Activated T-helper 1 cell treated with anti-CD3 and anti-CD28 coated beads, Interleukin-2, amount 50 U/mL, for 16 hours (primary cell): ENCODE measurements at places on chromosomes 7 and 10.

DNA sequence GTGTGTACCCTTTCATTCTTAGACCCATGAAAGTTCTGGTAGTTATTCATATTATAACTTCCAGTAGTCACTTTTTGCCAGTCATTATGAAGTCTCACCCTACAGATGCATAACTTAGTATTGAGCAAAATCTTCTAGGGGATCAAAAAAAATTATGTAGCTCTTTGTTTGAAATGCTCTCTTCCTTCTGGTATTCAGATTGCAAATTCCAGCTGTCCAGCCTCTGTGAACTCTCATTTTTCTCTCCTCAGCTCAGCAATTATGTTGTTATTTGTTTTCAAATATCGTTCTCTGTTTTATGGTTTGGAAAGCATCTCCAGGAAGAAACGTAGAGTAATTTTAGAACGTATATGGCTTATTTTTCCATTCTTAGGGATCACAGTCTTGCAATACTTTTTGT is 442.5 kb downstream of the SEMA3D start:
- DNase-seq: no peak

DNA sequence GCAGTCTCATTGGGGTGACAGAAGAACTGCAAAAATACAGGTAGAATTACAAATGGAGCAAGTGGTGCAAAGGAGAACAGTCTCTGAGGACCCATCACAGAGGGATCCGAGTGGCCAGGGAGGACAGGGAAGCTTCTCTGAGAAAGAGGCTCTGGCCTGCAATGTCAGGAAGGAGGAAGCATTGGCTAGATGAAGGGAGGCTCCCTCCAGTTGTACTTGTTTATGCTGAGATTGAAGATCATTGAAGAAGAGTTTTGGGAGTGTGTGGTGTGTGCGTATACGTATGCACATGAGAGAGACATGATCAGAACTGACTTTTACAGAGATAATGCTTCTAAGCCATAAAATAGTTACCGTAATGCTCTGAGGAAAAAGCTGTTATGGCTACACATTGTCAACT is 274.7 kb upstream of the FZD8 start:
- DNase-seq: no peak

GRCh38 chr7:129664029-129665012 is 52.8 kb downstream of the NRF1 start:
- no peak for DNase-seq

DNA sequence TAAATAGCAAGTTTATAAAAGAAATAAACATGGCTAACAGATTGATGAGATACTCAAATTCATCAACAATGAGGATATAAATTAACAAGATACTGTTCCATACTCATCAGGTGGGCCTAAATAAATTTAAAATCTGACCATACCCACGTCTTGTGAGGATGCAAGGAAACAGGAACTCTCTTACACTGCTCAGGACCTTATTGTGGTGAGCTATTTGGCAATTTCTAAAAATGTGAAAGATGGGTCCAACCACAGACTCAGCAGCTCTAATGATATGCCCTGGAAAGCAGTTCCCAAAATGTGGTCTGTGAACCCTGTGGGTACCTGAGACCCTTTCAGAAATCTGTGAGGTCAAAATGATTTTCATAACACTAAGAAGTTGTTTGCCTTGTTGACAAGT is 21.5 kb downstream of the RPP38 start:
- no peak for DNase-seq

DNA sequence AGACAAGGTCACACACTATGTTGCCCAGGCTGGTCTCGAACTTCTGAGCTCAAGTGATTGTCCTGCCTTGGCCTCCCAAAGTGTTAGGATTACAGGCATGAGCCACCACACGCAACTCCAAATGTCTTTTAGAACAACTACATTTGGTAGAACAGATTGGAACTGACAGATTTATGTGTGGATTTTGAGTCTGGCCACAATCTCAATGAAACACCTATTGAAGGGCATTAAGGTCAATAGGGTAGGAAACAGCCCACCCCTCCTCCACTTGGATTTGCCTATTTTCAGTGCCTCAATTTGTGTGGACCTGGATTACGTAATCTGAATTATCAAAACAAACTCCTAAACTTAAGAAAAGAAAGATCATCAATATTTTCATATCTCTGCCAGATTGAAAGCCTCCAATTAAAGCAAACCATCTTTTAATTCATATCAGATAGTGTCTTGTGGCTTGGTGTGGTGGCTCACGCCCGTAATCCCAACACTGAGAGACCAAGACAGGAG is 15.5 kb upstream of the CYP51A1 start:
- DNase-seq: no peak

- no peak for DNase-seq
These were observed 86.8 kb downstream of the COBL start for GRCh38 chr7:51229620-51230323.

DNA sequence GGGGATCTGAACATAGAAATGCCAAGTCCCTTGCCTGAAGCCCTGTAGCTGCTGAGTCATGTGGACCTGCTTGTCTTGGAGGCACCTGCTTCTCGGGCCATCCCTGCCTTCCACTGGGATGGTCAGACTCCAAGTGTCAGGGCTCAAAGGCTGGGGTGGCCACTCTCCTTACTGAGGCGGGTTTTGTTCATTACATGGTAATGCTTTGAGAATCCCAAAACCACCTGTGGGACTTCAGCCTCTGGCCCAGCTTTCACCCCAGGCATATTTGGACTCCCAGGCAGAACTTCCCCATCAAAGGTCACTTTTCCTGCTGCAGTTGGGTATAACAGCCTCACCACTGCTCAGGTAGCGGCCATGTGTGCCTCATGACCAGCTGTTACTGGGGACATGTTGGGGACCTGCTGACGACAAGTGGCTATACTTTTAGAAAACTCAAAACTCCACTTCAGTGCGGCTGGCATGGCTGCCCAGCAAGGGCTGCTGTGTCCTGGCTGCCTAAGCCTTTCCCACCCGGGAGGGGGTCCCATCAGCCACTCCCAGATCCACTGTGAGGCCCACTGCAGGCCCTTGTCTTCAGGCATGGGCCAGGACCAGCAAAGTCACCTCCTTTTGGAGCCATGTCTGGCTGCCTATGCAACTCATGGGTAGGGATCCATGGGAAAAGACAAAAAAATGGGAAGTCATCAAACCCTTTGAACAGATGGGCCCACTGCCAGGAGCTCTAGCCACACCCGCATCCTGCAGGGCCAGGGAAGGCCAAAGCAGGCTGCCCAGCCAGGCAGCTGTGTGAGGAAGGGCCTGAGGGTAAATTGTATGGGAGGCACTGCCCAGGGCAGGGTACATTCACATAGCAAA is 96.7 kb downstream of the ARHGAP22 start:
- DNase-seq: no peak

GRCh38 chr10:119273413-119273812 is 66.0 kb downstream of the GRK5 start:
- no peak for DNase-seq

DNA sequence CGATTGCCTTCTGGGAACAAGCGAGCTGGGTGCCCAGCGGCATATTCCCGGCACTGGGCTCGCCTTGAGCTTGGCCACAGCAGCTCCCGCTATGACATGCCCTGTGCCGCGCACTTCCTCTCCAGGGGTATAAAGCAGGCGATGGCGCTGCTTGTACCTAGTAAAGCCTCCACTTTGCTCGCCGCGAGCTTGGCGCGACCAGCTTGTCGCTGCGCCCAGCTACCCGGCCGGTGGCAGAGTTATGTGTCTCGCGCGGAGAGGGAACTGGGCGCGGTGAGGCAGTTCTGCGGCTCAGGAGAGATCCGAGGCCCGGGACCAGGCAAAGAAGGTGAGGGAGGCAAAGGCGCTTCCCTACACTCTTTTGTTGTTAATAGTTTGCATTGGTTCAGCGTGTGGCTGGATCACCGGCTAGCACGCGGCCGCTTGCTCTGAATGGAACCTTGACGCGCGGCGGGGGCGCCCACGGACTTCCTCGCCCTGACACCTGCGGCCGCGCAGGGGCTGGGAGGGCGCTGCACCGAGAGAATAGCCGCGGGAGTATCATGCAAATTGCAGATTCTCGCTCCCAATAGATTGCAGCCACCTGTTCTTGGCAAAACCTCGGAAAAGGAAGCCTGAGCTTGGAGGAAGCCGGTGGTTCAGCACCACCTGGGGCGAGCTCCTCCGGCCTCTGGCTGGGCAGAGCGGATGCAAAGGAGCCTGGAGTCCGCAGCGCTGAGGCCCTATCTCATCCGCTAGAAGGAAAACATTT is 3.0 kb upstream of the BUB3 start:
- DNase-seq: no peak

GRCh38 chr7:73736885-73737284 is 1.7 kb downstream of the ABHD11 start:
- DNase-seq: no peak

GRCh38 chr10:96671211-96671890 is 49.0 kb downstream of the PIK3AP1 start:
- no peak for DNase-seq

DNA sequence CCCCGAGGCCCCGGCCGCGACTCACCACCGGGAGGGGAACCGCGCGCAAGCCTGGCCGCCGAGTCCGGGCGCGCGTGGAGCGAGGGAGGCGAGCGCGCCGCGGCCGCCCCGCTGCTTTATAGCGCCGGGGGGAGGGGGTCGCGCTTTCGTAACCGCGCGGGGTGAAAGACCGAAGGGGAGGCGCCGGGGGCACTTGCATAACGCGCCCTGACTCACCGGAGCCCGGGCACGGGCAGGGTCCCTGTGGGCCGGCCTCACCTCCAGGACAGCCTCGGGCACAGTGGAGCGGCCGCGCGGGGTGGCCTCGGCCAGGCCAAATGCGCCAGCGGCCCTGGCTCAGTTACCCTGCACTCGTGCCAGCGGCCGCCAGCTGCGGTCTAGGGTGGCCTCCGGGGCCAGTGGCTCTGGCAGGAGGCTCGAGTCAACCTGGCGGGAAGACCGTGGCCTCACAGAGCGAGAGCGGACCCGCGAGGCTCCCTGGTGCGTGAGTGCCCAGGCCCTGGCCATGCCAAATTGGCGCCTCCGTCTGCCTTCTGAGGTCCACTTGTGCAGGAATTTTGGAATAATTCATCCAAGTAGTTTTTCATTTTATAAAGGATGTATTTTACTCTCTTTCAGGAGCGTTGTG is at the start of gene RBP4:
Gene RBP4 (minus strand): TSS at position 90 of the 628 bp plus-strand sequence. CDS start 207 bp downstream, outside the sequence.
- no peak for DNase-seq

DNA sequence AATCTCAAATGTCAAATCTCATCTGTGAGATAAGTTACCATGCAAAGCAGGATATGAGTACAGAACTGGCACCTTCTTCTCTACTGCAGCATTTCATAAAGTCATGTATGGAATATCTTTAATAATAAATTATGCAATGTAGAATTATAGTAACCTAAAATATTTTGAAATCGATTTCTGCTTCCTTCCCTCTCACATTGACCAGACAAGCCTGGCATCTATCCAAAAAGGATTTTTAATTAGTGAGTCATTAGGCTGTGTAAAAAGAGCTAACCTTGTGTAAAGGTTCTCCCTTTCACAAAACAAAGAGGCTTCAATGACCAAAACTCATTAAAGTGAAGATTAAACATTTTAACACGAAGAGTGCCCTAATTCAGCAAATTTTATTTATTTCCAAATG is 48.8 kb upstream of the EXOC6 start:
- no peak for DNase-seq

GRCh38 chr7:27641581-27642230 is 21.0 kb downstream of the HIBADH start:
- no peak for DNase-seq

DNA sequence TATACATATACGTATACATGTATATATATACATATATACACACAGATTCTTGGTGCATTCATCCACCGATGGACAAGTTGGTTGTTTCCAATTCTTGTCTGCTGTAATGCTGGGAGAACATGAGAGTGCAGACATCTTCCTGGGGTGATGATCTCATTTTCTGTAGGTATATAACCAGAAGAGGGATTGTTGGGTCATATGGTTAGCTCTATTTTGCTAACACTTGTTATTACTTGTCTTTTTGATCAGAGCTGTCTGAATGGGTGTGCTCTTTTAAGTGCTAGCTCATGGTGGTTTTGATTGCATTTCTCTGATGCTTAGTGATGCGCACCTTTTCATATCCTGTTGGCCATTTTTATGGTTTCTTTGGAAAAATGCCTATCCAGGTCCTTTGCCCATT is 106.4 kb downstream of the TAX1BP1 start:
- DNase-seq: no peak

DNA sequence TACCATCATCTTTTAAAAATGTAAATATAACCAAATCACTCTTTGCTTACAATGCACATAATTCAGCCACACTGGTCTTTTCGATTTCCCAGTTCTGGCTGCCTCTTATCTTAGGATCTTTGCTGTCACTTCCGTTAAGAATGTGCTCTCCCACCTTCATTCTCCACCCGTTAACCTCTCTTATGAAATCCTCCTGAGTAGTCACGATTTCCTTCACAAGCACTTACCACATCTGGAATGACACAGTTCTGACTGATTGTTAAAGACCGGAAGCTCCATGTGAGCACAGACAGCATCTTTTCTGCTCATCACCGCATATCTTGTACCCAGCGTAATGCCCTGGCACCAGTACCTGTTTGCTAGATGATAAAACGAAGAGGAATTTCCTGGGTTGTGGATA is 84.3 kb downstream of the CUL2 start:
- DNase-seq: no peak

DNA sequence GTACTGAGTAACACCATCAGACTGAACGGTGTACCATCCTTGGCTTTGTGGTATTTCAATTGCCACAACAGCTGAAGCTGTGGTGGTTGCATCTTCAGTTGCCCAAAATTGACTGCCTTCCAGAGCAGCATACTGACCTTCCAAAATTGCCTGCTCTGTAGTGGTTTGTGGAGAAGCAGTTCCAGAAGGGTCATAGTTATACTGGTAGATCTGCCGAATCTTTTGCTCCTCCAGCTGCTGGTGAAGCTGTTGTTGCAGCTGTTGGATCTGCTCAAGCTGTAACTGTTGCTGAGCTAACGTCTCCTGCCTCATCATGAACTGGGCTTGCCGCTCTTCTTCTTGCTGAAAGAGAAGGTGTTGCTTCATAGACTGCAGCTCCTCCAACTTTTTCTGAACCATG is 212.2 kb downstream of the PCLO start:
- DNase-seq: no peak

- peak; percentile 30 for DNase-seq
These were observed 143.8 kb upstream of the TMEM106B start for GRCh38 chr7:12067156-12067831.

GRCh38 chr10:26981232-26981824 is 119.0 kb downstream of the ANKRD26 start:
- DNase-seq: no peak

GRCh38 chr10:97553575-97554031 is 19.0 kb upstream of the ANKRD2 start:
- DNase-seq: peak; percentile 37

DNA sequence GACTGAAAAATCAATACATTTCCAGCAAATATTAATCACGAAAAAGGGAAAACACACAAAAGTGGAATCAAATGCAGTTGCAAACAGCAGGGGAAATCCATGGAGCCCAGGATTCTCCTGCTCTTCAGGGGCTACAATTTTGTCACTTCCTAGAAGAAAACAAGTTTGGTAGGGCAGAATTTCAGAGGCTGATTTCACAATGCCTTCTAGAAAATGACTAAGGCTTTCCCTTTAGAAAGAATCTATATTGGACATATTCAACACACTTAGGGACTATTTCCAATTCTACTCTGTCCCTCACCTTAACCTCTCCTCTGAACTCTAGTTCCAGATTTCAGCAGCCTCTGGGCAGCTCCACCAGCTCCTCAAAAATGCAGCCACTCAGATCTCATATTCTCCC is 111.3 kb downstream of the HECTD2 start:
- no peak for DNase-seq

- DNase-seq: no peak
These were observed 46.6 kb upstream of the PPP1R17 start for GRCh38 chr7:31640381-31640780.
